ENCODE measurements at places on chromosomes 11 and 22.

DNA sequence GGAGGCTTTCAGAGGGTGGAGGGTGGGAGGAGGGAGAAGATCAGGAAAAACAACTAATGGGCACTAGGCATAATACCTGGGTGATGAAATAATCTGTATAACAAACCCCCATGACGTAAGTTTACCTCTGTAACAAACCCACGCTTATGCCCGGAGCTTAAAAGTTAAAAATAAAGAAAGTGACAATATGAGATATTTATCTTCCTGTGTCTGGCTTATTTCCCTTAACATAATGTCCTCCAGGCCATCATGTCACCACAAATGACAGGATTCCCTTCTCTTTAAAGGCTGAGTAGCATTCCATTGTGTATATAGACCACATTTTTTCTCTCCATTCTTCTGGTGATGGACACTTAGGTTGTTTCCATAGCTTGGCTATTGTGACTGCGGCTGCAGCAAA lies 79.5 kb downstream of the BARX2 start:
- no peak for DNase-seq

- no peak for DNase-seq
Observed at GRCh38 chr11:129905402-129905801, 10.0 kb upstream of the NFRKB start.

GRCh38 chr11:92627615-92628256 lies 341.7 kb upstream of the MTNR1B start:
- no peak for DNase-seq

DNA sequence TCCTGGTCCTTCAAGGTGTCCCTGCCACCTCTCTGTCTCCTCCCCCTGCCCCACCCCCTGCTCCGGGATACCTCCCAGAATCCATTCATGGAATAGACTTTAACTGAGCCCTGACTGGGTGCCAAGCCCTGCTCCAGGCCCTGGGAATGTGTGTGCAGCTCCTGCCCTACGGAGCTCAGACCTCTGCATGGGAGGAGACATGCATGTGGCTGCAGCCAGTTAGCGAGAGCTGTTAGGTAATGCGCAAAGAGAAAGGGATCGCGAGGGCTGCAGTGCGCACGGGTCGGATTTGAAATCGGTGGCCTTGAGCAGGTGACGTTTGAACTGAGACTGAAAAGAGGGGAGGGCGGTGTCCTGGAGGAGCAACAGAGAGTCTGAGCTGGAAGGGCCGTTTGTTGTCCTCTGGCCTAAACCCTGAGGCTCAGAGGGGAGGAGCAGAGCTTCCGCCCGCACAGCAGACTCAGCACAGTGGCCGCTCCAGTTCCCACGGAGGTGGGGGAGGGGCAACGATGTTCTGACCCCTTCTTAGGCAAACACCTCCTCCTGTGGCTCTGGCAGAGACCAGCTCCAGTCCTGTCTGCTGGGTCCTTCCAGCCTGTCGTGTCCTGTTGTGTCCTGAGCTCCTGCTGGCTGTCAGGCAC lies 19.8 kb upstream of the LRRC10B start:
- DNase-seq: peak; percentile 58

DNA sequence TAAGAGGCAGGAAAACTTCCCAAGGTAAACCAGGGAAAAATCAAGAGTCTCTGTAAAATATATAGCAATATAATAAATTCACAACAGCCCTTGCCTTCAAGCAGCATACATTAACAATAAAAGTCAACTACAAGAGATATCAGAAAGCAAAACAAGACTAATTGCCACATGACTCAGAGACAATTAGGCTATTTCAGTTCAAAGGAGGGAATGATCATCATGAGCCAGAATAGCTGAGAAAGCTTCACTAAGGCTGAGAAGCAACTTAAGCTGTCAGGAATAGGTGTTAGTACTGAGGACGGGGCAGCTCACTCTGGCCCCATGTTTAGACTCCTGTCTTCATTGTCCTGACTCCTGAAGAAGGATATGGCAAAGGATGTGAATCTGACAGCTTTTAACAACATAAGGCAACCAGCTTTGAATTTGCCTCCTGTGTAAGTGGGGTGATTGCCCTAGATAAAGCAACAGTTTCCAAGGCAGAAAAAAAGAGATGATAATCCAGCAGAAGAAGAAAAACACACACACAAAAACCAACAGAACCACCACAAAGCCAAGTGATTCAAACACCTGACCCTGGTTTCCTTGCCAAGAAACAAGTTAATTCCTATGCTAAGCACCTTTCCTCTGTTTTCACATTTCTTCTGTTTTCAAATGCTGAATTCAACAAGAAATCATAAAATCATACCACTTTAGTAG lies 60.8 kb downstream of the SIK3 start:
- DNase-seq: peak; percentile 38

DNA sequence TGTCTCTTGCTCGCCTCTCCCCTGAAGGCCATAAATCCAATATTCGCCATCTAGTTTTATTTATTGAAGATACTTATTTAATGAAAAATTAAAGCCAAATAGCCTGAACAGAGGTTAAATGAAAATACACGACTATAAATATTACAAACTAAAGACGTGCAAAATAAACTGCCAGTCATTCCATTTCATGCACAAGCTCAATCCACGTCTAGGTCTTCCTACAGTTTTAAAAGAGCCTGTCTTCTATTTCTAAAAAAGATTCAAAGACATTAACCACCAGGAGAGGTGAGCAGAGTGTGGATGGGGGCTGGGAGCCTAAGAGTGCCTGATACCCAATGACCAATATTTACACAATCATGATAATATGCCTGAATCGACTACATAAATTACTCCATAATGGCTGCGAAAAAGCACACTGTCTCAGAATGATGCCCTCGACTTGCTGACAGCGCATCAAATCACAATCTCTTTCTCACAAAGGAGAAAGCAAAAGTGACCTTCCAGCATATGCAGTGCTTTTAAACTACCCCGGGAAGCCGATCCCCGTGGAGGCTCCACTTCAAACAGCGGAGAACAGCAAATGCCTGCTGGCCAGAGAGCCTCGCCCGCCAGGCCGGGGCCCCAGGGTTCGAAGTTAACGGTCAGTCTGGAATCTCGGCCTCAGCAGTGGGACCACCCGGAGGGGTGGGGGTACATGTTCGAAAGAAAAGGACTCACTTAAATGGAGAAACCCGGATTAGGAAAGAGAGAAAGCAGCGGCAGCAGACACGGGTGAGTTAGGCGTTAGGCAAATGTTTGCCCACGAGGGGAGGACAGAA lies 1.7 kb downstream of the FCHSD2 start:
- DNase-seq: peak; percentile 38

- DNase-seq: peak; percentile 65
Observed at GRCh38 chr11:88501541-88501940, 164.0 kb upstream of the CTSC start.

- DNase-seq: no peak
Observed at GRCh38 chr11:65275906-65276305, 14.1 kb downstream of the POLA2 start.

- DNase-seq: no peak
Observed at GRCh38 chr11:57001674-57002401, 13.1 kb downstream of the OR5AK2 start.

DNA sequence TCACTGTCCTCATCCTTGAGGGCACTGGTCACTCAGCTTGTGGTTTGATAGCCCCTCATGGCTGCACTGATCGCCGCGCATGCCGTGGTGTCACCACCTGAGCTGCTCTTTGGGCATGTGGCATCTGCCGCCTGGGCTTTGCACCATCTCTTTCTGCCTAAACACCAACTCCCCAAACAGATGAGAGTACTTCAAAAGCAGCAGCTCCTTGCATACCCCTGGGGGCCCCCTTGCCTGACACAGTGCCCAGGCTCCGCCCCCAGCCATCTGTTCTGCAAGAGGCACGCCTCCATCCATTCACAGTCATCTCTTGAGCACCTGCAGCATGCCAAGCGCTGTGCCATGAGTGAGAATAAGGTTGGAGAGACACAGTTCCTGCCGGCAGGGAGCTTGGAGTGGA lies 104.5 kb upstream of the B3GAT1 start:
- no peak for DNase-seq

- DNase-seq: peak; percentile 59
Observed at GRCh38 chr11:12434325-12434654, 56.9 kb downstream of the PARVA start.

DNA sequence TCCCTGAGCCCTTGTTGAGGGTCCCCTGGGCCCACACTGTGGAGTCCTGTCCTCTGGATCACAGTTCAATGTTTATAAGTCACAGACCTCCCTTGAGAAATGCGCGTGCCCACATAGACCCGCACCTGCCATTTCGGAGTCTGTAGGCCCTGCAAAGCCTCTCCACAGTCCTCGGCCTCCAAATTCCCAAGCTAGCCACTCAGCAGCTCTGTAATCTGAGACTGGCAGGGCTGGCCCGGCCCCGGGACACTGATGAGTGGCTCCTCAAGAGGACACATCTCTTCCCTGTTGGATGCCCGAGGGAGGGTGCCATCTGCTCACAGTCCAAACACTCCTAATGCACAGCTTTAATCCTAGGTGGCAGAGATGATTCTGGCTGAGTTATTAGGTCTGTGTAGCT lies 39.1 kb downstream of the B3GAT1 start:
- DNase-seq: no peak

- DNase-seq: no peak
Observed at GRCh38 chr22:35152316-35152715, 86.4 kb downstream of the ISX start.

- no peak for DNase-seq
Observed at GRCh38 chr11:95498722-95499425, 267.9 kb upstream of the SESN3 start.

- peak; percentile 73 for DNase-seq
Observed at GRCh38 chr22:39205344-39206021, 39.3 kb downstream of the PDGFB start.

DNA sequence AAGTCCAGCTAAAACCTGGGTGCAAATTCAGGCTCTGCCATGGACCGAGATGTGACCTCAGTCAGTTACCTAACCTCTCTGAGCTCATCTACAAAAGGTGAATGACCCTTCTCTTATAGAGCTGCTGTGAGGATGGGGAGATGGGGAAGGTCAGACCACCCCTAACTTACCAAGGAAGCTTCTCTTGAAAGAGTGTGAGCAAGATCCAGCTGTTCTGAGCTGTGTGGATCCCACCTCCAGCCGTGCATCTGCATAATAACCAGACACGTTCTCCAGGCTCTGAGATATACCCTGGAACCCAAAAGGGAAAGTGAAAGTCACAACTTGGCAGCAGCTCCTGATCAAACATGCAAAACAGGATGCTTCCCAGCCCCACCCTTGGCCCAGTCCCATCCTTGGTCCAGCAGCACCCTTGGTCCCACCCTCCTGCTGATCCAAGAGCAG lies at the start of gene APOL3:
APOL3 (minus strand) TSS at position 257 of the 444 bp plus-strand sequence. CDS start 11,700 bp downstream, outside the sequence.
- DNase-seq: peak; percentile 30

DNA sequence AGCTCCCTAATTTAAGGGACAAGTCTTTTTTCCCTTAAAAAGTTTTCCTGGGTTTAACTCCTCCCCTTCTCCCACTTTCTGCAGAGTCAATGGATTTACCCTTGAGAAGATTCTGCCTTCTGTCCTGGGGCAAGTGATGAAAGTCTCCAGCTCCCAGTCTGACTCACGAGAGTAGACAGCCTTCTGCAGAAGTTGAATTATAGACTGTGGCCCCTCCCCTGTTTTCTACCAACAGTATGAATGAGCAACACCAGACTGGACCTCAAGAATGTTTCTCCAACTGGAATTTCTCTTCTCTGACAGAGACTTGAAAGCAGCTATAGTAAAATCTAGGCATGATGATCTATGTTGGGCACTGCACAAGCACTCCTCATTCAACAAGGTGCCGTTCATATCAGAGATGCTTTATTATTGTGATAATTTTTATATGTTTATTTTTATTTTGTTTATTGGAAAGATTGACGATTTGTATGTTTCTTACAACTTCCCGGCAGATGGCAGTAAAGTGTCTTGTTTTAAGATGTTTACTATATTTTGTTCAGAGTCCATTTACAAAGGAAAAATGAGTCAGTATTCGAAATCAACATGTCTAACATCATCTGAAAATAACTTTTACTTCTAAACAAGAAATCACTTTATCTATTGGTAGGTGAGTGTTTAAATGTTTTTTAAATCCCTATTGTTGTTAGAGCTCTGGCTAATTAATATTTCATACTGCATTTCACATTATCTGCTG lies 56.6 kb downstream of the LMO2 start:
- DNase-seq: peak; percentile 97

DNA sequence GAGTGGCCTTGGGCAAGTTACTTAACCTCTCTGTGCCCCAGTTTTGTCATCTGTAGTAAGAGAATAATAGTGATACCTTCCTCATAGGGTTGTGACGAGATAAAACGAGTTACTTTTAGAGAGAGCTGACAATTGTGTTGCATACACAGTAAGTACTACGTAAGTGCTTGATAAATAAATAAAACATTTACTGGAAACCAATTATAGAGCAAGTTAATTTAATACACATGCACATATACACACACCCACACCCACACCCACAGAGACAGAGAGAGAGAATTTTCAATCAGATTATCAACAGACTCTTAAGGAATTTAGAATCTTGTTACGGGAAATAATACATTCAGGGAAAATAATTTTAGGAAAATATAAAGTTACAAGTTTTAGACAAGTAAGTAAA lies 1045.8 kb upstream of the TENM4 start:
- no peak for DNase-seq

- DNase-seq: no peak
Observed at GRCh38 chr22:25358421-25359170, 139.2 kb downstream of the CRYBB2 start.

DNA sequence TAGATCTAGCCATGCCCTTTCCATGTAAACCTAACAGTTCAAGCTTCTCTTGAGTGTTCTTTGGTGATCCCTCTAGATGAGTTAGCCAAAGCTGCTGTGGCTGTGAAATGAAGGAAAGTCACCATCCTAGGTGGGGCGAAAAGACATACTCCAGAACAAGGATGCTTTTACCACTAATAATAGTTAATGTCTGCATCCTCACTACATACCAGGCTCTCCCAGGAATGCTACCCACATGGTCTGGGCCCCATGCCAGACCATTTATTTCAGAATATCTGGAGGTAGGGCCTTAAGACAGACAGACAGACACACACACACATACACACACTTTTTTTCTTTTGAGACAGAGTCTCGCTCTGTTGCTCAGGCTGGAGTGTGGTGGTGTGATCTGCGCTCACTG lies 14.7 kb downstream of the ABTB2 start:
- peak; percentile 98 for DNase-seq

DNA sequence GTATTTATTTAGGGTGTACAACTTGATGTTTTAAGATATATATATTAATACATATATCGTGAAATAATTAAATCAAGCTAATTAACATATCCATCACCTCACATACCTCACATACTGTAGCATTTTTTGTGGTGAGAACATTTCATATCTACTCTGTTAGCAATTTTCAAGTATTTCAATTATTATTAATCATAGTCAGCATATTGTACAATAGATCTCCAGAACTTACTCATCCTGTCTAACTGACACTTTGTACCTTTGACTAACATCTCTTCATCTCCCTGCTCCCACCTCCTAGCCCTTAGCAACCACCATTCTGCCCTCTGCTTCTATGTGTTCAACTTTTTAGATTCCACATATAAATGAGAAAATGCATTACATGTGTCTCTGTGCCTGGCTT lies 108.4 kb downstream of the BARX2 start:
- no peak for DNase-seq

Measured in amniotic epithelial cell (primary cell).